H9 (cell line): ENCODE measurements at places on chromosomes 2 and 18.

DNA sequence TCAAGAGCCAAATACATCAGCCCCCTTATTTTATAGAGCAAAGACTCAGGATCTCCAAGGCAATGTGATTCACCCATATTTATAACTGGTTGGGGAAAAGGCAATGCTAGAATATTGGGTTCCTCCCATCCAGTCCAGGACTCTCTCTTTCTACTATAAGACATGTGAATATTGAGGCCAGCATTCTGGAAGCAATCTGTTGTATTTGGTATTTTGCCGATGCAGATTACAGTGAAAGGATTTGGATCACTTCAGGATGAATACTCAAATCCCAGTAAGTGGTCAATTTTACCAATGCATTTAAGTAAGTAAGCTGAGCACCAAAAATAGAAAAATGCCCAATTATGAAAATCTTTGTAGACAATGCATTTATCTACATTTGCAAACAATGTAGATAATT lies 1834.7 kb upstream of the PIK3C3 start:
- no peak for DNase-seq

- DNase-seq, result no peak
Measured at GRCh38 chr2:31813016-31813415, 197.8 kb downstream of the MEMO1 start.

- no peak for DNase-seq
Measured at GRCh38 chr2:54471221-54471711, 15.1 kb downstream of the SPTBN1 start.

DNA sequence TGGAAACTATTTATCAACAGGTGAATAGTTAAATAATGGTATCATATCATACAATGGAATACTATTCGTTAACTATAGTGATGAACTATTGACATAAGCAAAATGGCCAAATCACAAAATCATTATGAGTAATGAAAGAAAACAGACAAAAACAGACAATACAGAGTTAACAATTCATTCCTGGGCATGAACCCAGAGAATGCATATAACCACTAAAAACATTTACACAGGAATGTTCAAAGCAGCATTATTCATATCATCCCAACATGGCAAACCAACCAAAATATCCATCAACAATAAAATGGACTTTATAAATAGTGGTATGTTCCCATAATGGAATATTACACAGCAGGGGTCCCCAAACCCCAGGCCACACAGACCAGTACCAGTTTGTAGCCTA lies 131.2 kb upstream of the CYP1B1 start:
- no peak for DNase-seq

GRCh38 chr2:158042245-158042644 lies 59.4 kb upstream of the UPP2 start:
- DNase-seq, result no peak

DNA sequence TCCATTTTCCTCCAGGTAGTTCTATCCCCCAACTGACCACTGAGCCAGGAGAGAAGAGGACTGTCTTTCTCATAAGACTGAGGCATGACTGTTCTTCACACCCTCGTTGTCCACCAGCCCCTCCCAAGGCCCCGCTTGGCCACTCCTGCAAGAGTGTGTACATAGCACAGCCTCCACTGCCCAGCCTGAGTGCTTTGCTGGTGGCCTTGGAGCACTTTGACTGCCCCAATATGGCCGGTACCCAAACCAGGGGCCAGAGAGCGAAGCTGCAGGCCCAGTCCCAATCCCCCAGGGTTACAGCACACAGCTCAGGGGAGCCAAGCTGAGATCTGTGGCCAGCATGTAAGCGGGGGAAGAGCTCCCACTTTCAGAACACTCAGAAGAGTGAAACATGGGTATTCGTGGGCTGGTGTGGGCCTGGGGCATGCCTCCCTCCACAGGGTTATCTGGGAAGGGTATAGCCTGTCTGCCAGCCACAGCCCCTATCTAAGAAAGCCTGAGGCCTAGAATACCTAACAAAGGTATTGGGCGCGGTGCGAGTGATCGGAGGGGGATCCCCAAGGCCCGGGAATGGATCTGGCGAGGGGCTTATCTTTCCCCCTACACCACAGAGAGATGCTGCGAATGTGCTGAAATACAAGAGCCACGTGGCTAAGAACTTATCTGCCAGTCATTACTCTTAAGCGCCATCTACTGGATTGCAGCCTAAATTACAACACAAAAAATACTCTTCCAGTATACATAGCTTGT lies 163.8 kb downstream of the WDPCP start:
- DNase-seq, result peak; percentile 47

DNA sequence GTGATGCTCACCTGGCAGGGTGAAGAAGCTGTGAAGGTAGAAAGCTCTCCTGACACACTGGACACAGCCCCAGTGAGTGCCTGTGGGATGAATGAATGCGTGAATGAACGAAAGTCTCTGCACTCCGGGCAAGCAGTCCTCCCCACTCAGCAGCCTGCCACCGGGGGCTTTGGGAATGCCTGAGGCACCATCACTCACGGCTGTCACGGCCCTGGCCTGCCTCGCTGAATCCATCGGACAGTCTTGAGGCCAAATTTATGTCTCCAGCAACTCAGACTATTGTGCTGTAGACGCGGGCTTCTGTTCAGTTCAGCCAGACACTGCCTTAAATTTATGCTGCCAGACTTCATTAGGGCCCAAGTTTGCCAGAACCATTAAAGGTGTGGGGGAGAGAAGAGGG lies 62.9 kb upstream of the TEX51 start:
- no peak for DNase-seq

DNA sequence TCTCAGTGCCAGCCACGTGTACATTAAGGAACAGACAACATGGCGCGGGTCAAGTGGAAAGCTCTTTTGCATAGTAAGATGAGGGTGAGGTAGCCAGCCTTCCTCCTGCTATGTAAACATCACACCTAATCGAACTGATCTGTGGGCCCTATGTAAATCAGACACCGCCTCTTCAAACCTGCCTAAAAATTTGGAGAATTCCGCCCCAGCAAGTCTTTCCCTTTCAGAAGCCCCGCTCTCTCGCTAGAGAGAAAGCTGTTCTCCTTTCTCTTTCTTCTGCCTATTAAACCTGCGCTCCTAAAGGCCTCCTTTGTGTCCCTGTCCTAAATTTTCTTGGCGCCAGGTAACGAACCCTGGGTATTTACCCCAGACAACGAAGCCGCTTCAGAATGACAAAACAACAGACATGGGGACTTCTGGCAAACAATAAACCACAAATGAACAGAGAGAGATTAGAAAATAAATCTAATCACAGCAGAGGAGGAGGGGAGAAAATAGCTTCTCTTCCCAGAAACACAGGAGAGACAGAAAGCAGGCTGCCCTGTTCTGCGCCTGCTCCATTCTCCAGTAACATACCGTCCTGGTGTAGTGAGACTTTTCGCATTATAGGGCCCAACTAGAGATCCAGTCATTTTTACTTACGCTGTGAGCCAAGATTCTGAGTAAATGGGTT lies 31.9 kb upstream of the CYP1B1 start:
- DNase-seq, result peak; percentile 77

DNA sequence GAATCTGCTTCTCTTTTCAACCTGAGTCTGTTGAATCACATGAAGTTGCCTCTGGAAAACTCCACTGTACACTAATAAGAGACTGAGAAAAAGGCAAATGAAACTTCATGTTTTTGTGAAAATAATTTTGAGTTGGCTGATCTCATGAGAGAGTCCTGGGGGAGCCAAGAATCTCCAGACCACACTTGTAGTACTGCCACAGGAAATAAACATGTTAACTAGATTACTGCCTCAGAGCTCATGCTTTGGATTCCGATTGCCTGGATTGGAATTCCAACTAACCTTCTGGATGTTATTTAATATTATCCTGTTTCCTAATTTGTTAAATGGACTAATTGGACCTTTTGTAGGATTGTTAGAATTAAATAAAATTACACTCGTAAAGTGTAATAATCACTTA lies 25.2 kb downstream of the NUP35 start:
- DNase-seq, result no peak

GRCh38 chr18:45290364-45290763 lies 324.9 kb upstream of the SLC14A2 start:
- DNase-seq, result no peak

DNA sequence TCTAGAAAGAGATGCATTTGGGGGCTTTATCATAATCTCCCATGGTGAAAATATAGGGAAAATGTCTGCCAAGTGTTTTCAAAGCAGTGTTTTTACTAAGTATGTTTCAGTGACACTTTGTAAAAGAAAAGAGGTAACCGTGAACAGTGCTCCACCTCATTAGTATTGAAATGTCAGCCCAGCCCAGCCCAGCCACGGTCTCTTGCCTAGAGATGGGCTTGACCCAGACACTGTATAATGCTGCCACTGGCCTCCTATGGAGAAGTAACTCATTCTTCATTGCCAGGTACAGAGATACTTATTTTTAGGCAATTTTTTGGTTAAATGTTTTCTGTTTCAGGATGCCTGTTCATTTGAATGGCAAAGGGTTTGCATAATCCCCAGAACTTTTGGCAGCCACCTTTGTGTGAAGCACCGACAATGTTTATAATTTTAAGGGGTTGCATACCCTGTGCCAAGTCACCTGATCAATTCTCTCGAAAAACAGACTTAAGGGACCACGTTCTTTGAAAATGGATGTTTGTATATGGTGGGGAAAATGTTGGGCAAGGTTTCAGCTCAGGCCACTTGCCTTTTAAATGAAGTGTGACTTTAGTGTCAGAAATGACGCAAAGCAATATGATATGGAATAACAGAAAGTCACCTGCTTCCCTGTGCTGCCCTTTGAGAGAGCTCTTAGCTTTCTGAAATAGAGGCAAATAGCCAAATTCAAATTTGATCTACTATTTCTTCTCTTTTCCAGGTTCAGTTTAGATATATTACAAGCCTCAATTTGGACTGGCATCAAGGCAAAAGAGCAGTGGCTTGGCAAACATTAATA lies 314.5 kb upstream of the RGPD4 start:
- no peak for DNase-seq

GRCh38 chr2:235135990-235136561 lies 184.3 kb downstream of the SH3BP4 start:
- DNase-seq, result peak; percentile 79

DNA sequence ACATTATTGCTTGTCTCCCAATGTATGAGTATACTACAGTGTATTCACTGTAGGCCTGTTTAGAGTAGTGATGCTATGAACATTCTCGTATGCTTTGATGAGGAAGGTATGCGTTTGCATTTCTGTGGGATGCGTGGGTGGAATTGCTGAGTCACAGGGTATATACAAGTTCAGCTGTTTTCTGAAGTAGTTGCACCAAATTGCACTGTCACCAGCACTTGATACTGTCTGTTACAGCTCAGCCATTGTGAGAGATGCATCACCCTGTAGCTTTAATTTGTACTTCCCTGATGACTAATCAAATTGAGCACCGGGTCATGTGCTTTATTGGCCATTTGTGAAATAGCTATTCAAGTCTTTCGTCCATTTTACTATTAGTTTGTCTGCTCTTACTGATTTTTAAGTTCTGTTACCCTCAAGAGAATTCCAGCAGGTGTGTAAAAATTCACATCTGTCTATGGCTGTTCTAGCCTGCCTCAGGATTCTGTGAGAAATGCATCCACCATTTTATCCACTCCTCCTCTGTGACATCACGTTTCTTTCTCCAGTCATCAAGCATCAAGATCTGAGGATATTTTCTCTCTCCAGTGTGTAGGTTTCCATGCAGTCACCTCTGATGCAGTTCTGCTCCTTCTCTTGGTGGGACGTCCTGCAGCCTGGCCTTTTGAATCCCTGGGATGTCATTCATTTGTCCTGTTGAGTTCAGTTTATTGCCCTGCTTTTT lies 72.5 kb downstream of the DGKD start:
- DNase-seq, result no peak

GRCh38 chr2:130756053-130756873 lies 923 bp downstream of the AMER3 start:
- DNase-seq, result peak; percentile 69

- no peak for DNase-seq
Measured at GRCh38 chr2:175101514-175101913, 66.5 kb downstream of the ATF2 start.

DNA sequence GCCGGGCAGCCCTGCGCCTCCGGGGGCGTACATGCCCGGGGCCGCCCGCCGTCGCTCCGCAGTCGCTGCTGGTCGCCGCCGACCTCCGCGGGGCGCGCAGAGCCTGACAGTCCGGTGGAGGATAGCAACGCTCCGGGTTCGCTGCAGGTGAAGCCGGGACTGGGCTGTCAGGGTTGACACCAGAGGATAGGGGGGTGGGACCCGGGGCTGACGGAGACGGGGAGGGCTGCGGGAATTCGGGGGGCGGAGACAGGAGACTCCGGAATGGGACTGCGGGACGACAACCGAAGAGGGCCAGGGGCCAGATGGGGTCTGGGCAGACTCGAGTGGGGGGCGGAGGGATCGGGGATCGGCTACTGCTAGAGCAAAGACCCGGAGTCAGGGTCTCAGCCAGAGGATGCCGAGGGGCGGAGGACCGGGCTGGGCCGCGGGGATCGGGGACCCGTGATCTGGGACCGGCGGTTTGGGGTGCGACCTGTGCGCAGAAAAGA lies 403 bp downstream of the TMEM127 start:
- no peak for DNase-seq

DNA sequence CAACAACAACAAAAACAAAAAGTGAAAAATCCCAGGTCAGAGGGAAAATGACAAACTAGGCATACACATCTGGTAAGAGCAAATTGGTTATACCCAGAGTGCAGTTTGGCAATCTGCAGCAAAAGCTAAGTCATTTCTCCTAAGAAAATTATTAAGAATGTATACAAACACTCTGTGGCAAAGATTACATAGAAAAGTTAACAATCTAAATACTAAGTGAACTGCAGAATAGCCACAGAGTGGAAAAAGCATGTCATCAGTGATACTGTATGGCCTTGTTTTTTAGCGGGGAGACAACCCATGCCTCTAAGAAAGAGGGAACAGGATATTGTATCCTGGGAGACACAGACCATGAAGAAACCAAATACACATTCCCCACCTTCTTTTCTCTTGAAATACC lies 136.0 kb upstream of the ITGB6 start:
- DNase-seq, result no peak

GRCh38 chr2:32756074-32756727 lies 128.4 kb downstream of the TTC27 start:
- no peak for DNase-seq

GRCh38 chr2:197258580-197258979 lies 52.0 kb downstream of the ANKRD44 start:
- no peak for DNase-seq

- peak; percentile 55 for DNase-seq
Measured at GRCh38 chr18:2932247-2933181, 80.4 kb downstream of the LPIN2 start.
